ENCODE measurements at places on chromosomes 6 and 20. TPM values are rescaled to one million over a fixed set of nuclear protein-coding genes. Genes with fewer than 3 reads are reported as not detected.

The COL9A3 gene
- 0.49 TPM for total RNA-seq

The CST7 gene
- total RNA-seq: not detected

The HSF2 gene
- 8.8 TPM for total RNA-seq

The SLC26A8 gene
- total RNA-seq: 0.07 TPM

The KIF25 gene
- not detected for total RNA-seq

The PRRT1 gene
- 0.58 TPM for total RNA-seq

The SLC22A7 gene
- not detected for total RNA-seq

The LPA gene
- 0.10 TPM for total RNA-seq

The SLC22A2 gene
- not detected for total RNA-seq

The GTSF1L gene
- not detected for total RNA-seq

Measured in A549 treated with AZD2906 at 1 μM for 4 hours (cell line).